ENCODE measurements at places on chromosomes 7 and 10.

DNA sequence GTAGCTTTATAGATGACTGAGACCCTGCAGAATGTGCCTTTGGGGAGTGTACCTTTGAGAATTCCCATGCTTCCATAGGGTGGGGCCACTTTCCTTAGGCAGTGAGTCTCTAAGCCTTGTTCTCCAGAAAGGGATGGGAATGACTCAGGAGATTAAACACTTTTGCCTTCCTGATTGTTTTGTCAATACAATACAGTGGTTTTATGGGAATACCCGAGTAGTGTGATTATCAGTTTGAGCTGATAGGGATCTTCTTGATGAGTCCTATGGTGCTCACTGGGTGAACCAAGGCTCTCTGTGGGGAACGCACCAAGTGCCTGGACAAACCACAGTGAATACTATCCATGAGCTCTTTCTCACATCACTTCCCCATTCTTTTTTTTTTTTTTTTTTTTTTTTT, 6.3 kb downstream of the MYOF start:
- no peak for DNase-seq

GRCh38 chr7:42227936-42228591, 8.9 kb downstream of the GLI3 start:
- no peak for DNase-seq

- no peak for DNase-seq
Measured at GRCh38 chr7:111352319-111352718, 210.0 kb downstream of the IMMP2L start.

GRCh38 chr7:4745971-4746919, 29.2 kb upstream of the AP5Z1 start:
- no peak for DNase-seq

- no peak for DNase-seq
Measured at GRCh38 chr10:35400595-35401268, 64.4 kb downstream of the CCNY start.

DNA sequence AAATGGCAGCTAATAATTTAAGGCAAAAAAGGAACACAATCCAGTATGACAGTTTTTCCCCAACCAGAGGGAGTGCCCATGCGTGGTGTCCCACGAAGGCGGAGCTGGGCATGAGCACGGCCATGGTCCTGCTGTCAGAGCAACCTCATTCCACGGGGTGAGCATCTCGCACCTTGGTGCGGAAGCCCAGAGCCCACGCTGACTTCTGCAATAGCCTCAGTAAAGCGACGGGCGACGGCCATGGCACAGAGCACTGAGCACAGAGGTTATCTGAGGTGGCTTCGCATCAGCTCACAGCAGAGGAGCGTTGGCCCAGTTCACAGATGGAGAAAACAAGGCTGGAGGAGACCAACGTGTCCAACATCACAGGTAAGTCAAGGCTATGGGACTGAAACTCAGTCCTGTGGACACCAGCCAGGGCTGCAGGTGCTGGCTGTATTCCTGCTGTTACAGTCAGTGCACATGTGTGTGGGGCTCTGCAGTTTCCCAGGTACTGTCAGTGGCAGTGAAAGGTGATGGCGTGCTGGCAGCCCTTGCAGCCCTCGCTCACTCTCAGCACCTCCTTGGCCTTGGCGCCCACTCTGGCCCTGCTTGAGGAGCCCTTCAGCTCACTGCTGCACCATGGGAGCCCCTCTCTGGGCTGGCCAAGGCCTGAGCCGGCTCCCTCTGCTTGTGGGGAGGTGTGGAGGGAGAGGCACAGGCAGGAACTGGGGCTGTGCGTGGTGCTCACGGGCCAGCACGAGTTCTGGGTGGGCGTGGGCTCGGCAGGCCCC, 525.6 kb downstream of the PTPRN2 start:
- DNase-seq: no peak
